ENCODE measurements at places on chromosomes 5 and 9.

DNA sequence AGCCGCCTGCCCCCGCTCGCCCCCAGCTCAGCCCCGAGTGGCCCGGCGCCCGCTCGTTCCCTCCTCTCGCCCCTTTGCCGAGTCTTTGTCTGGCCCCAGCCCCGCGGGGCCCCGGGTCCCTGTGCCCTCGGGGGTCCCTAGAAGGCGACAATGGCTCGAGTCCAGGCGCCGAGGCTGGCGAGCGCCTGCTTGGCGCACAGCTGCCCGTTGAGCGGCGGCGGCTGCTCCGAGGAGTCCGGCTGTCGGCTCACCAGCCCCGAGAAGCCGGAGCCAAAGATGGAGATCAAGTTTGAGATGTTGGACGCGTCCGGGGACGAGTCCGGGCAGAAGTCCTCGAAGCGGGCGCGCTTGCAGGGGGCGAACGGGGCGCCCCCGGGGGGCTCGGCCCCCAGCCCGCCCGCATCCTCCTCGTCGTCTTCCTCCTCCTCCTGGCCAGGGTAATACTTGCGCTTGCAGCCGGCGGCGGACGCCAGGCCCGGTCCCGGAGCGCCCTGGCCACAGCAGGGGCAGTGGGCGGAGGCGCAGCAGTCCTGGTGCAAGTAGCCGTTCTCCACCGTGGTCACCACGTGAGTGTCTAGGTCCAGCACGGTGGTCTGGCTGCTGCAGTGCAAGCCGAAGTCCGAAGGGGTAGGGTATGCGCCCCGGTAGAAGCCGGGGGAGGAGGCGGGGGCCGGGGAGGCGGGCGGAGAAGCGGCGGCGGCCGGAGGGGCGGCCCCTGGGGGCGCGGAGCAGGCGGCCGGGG lies 1.2 kb downstream of the IER5L start:
- H3K4me1 ChIP-seq = peaks cover 4% of the 10 kb centered on the region
- peak overlapping the region; percentile 95 for H3K27ac ChIP-seq
- peak overlapping the region; percentile 71 for H3K4me3 ChIP-seq
- no peaks in the 10 kb centered on the region for H3K36me3 ChIP-seq
- no peaks in the 10 kb centered on the region for H3K27me3 ChIP-seq

GRCh38 chr9:34437006-34437925 lies 21.1 kb downstream of the FAM219A start:
- H3K27me3 ChIP-seq = no peaks in the 10 kb centered on the region
- H3K36me3 ChIP-seq = no peaks in the 10 kb centered on the region
- peaks cover 7% of the 10 kb centered on the region for H3K4me1 ChIP-seq
- no peak overlapping the region for H3K27ac ChIP-seq

DNA sequence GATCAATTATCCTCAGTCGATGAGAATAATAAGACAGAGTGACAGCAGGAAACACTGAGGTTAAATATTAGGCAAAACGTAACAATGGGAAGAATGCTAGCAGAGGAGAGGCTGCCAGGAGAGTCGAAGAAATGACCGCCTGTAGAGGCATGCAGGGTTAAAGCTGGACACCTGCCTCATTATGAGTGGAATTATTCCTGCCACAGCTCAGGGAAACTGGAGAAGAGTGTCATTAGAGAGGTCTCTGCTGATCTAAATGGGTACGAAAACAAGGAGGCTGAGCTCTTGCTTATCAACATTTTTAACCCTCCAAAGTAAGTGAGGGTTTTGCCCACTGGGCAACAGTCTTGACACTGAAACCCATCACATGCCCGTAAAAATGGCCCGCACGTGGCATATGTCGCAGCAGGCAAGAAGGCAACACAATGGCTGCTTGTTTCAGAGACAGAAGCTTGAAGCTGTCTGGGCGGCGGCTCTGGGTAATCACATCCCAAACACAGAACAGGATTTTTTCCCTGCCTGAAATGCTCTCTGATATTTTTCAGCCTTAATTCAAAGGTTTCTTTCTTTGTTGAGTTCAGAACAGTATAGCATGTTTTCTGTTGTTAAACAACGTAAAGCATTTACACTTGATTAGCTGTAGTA lies 118.7 kb downstream of the MED27 start:
- no peak for DNase-seq
- H3K27me3 ChIP-seq = no peaks in the 10 kb centered on the region
- H3K27ac ChIP-seq = no peak overlapping the region
- no peak overlapping the region for H3K4me3 ChIP-seq
- H3K4me1 ChIP-seq = peaks cover 5% of the 10 kb centered on the region

DNA sequence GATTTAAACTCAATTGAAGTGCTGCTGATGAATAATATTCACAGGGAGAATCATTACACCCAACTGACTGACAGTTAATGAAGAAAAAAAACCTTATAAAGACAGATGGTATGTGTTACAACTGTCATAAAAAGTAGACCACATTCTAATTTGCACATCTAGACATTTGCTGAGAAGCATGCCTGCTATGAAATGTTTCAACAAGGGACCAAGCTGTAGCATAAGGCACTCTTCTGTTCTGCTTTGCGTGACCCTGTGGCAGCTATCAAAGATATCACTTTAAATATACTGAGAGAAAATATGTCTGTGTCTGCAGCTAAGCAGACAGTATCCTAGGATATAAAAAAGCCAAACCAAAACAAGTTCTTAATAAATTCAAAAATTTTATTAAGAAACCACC lies 153.7 kb downstream of the TMEM232 start:
- no peaks in the 10 kb centered on the region for H3K36me3 ChIP-seq
- no peak for DNase-seq
- H3K27me3 ChIP-seq = peaks cover 10% of the 10 kb centered on the region
- H3K27ac ChIP-seq = no peak overlapping the region

DNA sequence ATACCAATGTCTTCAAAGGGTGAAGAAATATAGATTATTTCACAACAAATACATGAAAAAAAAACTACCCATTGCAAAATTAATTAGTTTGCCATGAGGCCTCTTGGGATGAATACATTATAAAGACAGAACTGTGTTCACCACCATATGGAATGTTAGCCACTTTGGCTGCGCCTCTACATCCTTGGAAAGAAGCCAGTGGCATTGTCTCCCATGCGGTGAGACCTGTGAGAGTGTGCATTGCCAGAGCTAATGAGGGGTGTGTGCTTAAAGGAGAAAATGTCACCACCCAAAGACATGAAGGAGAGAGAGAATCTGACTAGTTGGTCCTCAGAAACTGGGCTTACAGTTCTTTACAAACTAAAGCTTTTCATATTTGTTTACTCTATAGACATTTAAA lies 110.6 kb downstream of the PLPPR1 start:
- no peaks in the 10 kb centered on the region for H3K36me3 ChIP-seq
- H3K27me3 ChIP-seq = no peaks in the 10 kb centered on the region
- no peaks in the 10 kb centered on the region for H3K4me1 ChIP-seq
- no peak for DNase-seq
- no peak overlapping the region for H3K27ac ChIP-seq

- H3K27ac ChIP-seq = no peak overlapping the region
- H3K4me3 ChIP-seq = no peak overlapping the region
- no peaks in the 10 kb centered on the region for H3K36me3 ChIP-seq
- peaks cover 2% of the 10 kb centered on the region for H3K4me1 ChIP-seq
- DNase-seq = no peak
Measured at GRCh38 chr5:146962801-146963355, 84.3 kb upstream of the PPP2R2B start.

DNA sequence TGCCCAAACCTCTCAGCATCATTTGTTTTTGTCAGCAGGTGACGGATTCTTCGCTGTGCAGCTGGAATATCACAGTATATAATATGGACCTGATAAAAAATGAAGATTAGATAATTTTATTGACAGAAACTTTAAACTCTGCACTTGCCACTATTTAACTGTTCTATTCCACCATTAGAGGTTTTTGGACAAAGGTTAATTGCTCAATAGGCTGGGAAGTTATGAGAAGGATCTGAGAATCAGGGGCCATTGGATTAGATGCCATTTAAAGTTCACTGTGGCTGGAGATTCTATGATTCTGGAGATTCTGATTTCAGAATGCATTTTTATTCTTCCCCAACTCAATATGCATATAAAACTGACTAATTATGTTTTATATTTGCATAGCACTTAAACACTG lies 59.8 kb upstream of the ANXA1 start:
- no peak overlapping the region for H3K4me3 ChIP-seq
- H3K4me1 ChIP-seq = no peaks in the 10 kb centered on the region
- H3K36me3 ChIP-seq = no peaks in the 10 kb centered on the region
- no peak for DNase-seq
- no peak overlapping the region for H3K27ac ChIP-seq
- no peaks in the 10 kb centered on the region for H3K27me3 ChIP-seq

DNA sequence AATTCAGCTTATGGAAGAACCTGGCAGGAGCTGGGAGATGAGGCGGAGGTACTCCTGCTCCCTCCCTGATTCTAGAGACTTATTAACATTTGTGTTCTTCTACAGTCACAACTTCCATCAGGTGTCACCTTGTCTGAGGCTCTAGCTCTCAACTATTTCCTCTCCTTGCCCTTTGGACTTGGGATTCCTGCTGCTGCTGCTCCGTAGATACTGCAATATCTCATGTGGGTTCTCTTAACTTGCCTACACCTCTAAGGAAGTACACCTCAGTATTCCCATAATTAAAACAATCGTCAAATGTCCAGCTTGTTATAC lies 21.2 kb downstream of the ANXA1 start:
- H3K36me3 ChIP-seq = peaks cover 35% of the 10 kb centered on the region
- no peak for DNase-seq
- peaks cover 9% of the 10 kb centered on the region for H3K4me1 ChIP-seq
- no peaks in the 10 kb centered on the region for H3K27me3 ChIP-seq

- no peak overlapping the region for H3K27ac ChIP-seq
- no peaks in the 10 kb centered on the region for H3K36me3 ChIP-seq
- no peak for DNase-seq
- no peak overlapping the region for H3K4me3 ChIP-seq
Measured at GRCh38 chr9:91896097-91896496, 53.9 kb downstream of the ROR2 start.

DNA sequence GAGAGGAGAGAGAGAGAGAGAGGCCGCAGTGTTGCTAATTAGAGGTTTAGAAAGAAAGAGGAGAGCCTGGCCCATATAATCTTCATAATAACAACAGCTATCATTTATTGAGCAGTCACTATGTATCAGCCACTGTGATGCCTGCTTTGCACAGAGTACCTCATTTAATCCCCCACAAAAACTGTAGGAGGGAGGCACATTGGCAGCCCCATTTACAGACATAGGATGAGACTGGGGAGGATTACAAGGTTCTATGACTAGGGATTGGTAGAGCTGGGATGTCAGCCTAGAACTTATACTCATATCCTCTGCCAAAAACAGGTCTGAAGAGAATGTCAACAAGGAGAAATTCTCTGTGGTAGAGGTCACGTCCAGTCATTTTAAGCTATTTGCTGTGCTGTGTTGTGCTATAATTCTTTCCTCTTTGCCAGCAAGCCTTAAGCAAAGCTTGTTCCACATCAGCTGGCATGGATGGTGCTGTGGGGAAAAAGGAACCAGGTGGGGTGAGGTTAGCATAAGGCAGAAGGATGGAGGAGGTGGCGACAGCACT lies 6.7 kb upstream of the GCNT4 start:
- H3K4me1 ChIP-seq = no peaks in the 10 kb centered on the region
- no peaks in the 10 kb centered on the region for H3K36me3 ChIP-seq
- no peaks in the 10 kb centered on the region for H3K27me3 ChIP-seq
- no peak overlapping the region for H3K4me3 ChIP-seq
- H3K27ac ChIP-seq = no peak overlapping the region
- DNase-seq = no peak

GRCh38 chr5:126597156-126597555 lies 2.1 kb upstream of the ALDH7A1 start:
- no peak for DNase-seq
- peaks cover 13% of the 10 kb centered on the region for H3K36me3 ChIP-seq
- peaks cover 27% of the 10 kb centered on the region for H3K4me1 ChIP-seq
- H3K27me3 ChIP-seq = no peaks in the 10 kb centered on the region
- H3K27ac ChIP-seq = peak overlapping the region; percentile 75
- H3K4me3 ChIP-seq = no peak overlapping the region

GRCh38 chr5:149005077-149005892 lies 57.6 kb downstream of the SH3TC2 start:
- H3K27me3 ChIP-seq = no peaks in the 10 kb centered on the region
- H3K4me3 ChIP-seq = no peak overlapping the region
- no peaks in the 10 kb centered on the region for H3K36me3 ChIP-seq
- no peak for DNase-seq
- H3K4me1 ChIP-seq = peaks cover 27% of the 10 kb centered on the region
- H3K27ac ChIP-seq = no peak overlapping the region

DNA sequence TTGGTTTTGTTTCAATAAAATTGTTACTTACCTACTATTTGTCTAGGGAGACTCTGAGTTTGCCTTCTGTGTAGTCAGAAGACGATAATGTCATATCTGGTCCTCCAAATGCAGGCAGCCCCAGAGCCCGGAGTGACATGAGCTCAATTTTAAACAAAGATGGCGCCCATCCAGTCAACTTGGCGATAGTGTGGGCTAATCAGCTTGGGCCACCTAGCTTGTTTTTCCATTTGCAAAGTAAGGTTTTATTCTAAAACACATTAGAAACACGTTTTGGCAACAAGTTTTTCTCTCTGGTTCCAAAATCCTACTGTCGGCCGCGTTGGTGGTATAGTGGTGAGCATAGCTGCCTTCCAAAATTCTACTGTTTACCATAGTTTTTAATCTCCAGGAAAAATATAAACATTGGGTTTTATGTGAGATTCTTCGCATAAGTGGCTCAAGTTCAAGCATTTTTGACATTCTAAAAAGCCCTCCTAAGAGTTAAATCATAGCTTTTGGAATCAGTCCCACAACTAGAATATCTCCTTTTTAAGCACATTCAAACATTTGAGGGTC lies 13.2 kb downstream of the TSC1 start:
- H3K27me3 ChIP-seq = no peaks in the 10 kb centered on the region
- no peak for DNase-seq
- no peak overlapping the region for H3K27ac ChIP-seq

DNA sequence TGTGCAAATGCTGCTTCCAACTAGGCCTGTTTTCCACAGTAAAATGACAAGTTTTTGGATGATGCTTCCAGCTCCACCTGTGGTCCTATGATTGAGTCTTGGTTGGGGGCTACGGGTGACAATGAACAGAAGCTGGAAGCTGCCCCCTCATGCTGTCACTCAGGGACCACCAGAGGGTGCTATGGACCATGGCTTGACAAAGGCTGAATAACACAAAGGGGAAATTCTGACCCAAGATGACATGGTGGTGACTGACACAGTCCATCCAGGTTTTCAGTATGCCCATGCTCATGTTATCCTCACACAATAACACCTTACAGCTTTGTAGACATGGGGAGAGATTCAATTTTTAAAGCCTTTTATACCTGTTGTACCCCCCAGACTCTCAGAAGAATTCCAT lies 23.9 kb upstream of the SAP30L start:
- H3K27me3 ChIP-seq = no peaks in the 10 kb centered on the region
- H3K36me3 ChIP-seq = peaks cover 24% of the 10 kb centered on the region
- no peak for DNase-seq
- H3K27ac ChIP-seq = no peak overlapping the region
